KG1 (cell line): ENCODE measurements at places on chromosomes 1 and 21.
A peak's percentile ranks its signal among the peaks of the same experiment; 100 is the strongest.

DNA sequence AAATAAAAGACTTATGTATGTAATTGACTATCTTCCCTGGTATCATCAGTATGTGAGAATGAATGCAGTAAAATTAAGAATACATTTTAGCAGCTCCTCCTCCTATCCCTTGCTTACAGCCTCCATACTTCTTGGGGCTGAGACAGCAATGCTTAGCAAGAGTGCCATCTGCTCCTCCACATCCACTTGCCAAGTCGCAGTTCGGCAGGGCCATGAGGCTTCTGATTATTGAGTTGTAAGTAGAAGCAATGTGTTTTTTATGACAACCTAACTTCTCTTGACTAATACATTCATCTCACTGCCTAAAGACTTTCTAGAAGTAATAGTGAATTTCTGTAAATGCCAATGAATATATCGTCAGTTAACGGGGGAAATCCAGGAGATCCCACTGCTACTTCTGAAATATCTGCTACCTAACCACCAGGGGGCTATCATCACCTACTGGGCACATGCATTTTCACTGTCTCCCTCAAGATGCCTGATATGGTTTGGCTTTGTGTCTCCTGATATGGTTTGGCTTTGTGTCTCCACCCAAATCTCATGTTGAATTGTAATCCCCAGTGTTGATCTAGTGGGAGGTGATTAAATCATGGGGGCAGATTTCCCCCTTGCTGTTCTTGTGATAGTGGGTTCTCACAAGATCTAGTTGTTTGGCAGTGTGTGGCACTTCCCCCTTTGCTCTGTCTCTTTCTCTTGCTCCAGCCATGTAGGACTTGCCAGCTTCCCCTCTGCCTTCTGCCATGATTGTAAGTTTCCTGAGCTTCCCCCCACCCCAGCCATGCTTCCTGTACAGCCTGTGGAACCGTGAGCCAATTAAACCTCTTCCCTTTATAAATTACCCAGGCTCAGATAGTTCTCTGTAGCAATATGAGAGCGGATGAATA, 59.6 kb downstream of the EXTL2 start:
- no peak for DNase-seq

GRCh38 chr1:17397910-17398695, 26.1 kb downstream of the PADI6 start:
- DNase-seq, result no peak

- no peak for DNase-seq
These were observed 424.8 kb upstream of the ADGRL4 start for GRCh38 chr1:79431340-79431739.

DNA sequence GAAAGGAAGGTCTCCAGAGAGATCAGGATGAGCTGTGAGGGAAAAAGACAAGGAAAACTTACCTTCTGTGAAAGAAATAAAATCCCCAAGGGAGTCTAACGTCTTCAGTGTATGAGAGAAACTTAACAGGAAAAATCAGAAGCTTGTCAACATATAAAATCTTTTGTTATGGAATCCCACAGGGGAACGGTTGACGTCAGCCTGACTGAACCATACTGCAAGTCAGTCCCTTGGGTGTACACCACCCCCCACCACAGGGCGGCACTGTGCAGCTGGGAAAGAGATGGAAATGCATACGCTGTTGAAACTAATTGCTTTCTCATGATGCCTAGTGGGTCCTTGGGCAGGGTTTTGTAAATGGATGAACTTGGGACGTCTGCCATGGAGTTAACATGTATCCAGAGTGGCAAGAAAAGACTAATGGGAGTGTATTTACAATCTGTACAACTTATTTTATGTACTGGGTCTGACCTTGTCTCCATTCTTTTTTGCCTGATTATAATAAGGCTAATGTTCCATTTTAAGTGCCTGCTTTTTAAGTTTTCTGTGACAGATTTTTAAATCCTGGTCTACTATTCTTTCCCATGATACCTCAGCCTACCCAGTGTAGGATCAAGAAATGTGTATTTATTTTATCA, 22.7 kb downstream of the UTP25 start:
- DNase-seq, result no peak

- DNase-seq, result peak; percentile 43
These were observed 8.3 kb downstream of the TRNP1 start for GRCh38 chr1:27001570-27002360.

- DNase-seq, result no peak
These were observed 2.4 kb downstream of the QSOX1 start for GRCh38 chr1:180157108-180157507.

GRCh38 chr1:63739452-63739851, 34.4 kb upstream of the ROR1 start:
- DNase-seq, result no peak

DNA sequence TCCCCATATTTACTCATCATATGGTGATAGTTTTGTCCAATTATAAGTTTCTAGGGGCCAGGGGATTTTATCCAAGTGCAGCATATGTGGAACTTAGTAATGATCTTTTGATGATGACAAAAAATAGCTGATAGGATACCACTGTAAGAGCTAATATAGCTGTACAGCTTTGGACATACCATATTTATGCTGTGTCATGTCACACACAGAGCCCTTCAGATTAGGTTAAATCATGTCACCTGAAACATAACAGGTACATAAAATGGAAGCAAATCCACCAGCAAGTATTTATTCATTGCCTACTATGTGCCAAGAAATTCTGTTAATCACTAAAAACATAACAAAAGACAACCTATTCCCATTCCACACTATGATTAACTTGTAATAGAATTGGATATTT, 82.8 kb upstream of the IPO9 start:
- DNase-seq, result no peak

DNA sequence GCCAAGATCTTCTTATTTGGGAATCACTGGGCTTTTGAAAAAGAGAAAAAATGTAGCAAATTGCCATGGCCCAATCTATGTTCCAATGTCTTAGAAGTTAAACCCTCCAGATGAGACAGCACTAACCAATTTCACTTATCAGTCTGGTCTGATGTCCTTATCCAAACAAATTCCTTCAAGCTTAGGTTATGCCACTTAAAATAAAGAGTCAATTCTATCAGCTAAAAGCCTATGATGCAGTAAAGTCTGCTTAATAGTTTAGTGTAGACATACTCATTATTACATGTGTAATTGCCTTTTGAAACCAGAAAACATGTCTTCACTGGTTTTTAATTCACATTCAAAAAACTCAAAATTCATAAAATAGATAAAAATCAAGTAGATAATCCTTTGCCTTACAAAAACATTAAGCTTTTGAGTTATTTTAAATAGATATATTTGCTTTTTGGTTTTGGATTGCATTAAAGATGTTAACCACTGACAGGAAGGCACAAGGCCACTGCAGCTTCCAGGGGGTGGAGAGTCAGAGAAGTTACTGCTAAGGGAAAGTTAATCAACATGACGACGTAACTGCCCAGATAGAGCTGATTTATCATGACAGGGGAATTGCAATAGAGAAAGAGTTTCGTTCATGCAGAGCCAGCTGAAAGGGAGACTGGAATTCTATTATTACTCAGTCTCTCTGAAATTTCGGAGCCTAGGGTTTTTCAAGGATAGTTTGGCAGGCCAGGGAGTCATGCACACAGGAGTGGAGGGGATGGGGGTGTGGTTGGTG, 106.1 kb downstream of the MAP3K21 start:
- no peak for DNase-seq

DNA sequence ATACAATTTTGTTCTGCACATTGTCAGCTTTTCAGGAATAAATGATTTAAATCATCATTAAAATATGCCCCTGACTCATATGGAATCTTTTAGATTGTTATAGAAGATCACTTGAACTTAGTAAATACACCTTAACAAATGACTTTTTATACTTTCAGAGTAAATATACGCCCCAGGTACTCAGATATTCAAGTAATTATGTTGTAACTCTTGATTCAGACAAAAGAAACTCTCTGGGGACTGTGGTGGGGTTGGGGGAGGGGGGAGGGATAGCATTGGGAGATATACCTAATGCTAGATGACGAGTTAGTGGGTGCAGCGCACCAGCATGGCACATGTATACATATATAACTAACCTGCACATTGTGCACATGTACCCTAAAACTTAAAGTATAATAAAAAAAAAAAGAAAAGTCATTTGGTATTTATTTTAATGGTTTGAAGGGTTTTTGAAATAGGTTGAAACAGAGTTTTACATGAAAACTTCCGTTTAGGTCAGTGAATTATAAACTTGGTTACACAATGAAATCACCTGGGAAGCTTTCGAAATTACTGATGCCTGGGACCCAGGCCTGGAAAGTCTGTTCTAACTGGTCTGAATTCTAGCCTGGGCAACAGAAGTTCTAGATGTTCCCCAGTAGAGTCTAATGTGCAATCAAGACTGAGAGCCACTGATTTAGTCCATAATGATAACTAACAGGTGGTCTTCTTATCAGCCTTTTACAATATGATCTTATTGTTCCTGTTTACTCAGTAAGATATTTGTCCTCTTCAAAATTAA, 320.5 kb upstream of the NR5A2 start:
- no peak for DNase-seq

DNA sequence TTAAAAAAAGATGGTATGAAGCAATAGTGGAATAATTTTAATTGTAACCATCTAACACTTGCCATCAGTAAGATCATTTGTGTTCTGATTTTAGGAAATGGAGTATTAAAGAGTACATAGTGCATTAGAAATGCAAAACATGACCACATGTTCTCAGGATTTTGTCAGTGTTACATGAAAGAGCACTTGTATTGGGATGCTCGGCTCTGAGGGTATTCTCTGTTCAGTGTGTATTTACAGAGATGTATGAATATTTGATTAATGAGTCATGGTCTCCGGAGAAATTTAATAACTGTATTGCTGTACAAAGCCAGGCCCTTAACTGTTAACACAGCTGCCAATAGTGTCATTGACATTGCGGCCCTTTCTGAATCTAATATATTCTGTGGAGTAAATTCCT, 91.7 kb downstream of the ATG4C start:
- DNase-seq, result no peak

GRCh38 chr1:27116697-27117096, 38.2 kb downstream of the SLC9A1 start:
- peak; percentile 27 for DNase-seq

GRCh38 chr1:234760303-234760723, 150.3 kb upstream of the IRF2BP2 start:
- DNase-seq, result no peak

GRCh38 chr1:9840176-9840575, 16.4 kb upstream of the CLSTN1 start:
- no peak for DNase-seq

DNA sequence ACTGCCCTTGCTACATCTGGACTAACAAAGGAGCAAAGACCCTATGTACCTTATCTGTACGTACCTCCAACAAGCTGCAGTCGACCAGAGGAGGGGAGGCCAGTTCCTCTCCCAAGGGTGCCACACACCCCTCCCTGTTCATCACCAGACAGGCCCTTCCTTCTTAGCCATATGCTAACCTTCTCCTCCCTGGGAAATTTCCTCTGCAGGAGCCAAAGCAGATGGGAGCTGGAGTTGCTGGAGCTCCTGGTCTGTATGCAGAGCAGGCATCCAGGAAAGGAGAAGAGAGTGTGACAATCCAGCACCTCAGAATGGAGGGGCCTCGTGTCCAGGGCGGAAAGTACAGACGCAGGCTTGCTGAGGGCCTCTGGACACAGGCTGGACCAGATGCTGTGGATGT, 48.5 kb downstream of the C8B start:
- DNase-seq, result no peak

DNA sequence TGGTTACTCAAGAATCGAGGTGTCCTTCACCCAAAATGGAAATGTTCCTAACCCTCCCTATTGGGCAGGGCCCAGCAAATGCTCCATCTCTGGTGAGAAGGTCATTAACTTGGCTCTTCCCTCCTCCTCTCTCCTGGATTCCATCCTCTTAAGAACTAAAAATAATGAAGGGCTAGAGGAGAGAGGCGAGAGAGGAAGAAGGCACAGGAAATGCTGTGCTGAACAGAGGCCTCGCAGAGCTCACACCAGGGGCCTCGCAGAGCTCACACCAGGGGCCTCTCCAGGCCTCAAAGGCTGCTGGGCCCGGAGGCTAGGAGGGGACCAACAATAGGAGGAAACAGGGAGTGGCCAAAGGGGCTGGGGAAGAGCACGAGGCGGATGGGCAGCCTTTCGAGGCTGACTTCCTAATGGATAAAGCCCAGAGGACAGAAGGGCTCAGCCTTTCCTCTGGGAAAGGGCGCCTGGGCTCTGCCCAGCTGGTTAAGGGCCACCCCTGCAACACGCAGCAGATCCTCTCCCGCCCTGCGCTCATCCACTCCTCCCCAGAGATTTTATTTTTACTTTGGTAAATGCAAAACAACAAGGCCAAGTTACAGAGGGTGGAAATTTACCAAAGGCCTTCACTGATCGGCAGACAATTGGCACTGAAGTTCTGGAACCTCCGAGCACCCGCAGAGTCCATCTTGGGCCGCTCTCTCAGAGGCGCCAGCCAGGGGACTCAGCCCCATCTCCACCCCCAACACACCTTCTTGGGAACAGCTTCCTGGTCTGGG, 78.5 kb downstream of the ITPKB start:
- no peak for DNase-seq

DNA sequence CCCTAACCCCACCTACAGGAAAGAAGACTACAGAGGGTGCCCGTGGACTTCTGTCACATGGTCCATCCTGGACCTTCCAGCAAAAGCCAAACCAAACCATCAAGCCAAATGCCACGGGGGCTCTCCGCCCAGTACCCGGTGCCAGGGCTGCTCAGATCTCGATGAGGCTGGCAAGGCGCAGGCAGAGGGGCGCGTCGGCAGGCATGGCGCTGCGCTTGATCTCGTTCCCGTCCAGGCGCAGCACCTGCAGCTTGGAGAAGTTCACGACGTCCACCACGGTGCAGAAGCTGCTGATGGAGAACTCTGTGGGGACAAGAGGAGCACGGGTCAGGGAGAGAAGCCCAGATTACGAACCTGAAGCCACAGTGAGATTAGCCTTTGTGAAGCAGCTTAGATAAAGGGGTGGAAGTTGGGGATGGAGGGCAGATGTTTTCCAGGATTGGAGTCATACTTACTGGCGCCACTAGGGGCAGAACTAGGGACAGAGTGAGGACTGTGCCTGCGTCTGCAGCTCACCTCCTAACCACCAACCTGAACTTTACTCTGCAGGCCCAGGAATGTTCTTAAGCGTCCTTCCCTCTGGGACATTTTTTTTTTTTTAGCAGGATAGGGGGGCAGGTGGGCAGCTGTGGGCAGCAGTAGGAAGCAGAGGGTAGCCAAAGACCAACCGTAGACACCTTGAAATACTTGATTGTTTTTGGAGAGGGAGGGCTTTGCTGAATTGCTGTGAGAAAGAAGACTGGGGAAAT, 8.6 kb downstream of the FMOD start:
- no peak for DNase-seq

DNA sequence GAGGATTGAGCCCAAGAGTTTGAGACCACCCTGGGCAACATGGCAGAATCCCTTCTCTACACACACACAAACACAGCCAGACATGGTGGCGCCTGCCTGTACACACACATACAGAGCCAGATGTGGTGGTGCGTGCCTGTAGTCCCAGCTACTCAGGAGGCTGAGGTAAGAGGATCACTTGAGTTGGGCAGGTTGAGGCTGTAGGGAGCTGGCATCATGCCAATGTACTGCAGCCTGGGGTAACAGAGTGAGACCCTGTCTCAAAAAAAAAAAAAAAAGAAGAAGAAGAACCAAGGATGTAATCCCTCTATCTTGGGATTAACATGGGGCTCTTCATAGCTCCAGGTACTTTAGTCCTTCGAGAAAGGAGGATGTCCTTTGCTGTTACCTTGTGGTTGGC, 29.4 kb upstream of the PIGV start:
- no peak for DNase-seq
